MCF 10A (cell line): ENCODE measurements at places on chromosomes 6 and 20.

DNA sequence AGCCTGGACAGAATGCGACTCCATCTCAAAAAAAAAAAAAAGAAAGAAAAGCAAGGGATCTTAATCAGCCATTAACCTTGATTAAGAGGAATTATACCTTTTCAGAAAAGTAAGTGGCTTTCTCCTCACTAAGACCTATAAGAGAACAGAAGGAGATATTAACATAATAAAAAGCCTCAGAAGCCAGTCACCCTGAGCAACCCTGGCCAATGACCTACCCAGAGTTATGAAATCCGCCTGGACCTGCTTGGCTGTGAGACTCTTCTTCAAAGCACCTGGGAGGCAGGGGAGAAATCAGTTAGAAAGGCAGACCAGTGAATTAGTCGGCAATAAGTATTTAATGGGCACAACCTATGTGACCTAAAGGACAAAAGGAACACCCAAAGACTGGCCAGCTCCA, 32.7 kb upstream of the C20orf203 start:
- no peak for DNase-seq
- no peaks in the 10 kb centered on the region for H3K27me3 ChIP-seq
- no peak overlapping the region for H3K4me3 ChIP-seq

DNA sequence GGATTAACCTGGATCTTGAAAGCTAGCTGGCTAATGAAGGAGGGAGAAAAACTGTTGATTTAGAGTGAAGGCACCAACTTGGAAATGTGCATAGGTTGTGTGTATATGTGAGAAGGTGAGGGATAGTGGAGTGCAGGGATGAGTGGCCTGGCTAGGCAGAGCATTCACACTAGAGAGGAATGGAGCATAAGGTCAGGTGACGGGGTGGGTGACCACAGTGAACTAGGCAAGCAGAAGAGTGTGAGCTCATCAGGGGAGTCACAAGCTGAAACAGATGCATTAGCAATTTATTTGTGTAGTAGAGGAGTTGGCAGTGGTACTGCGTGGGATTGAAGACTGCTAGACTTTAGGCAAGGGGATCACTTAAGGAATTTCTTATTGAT, 10.5 kb downstream of the ANKRD66 start:
- no peaks in the 10 kb centered on the region for H3K4me1 ChIP-seq
- no peaks in the 10 kb centered on the region for H3K27me3 ChIP-seq
- no peaks in the 10 kb centered on the region for H3K36me3 ChIP-seq
- DNase-seq = no peak
- H3K27ac ChIP-seq = no peak overlapping the region

GRCh38 chr6:41503827-41504465, 42.2 kb upstream of the FOXP4 start:
- no peak overlapping the region for H3K27ac ChIP-seq
- H3K4me3 ChIP-seq = no peak overlapping the region
- DNase-seq = no peak
- H3K4me1 ChIP-seq = peaks cover 11% of the 10 kb centered on the region
- peaks cover 42% of the 10 kb centered on the region for H3K27me3 ChIP-seq
- H3K36me3 ChIP-seq = no peaks in the 10 kb centered on the region

DNA sequence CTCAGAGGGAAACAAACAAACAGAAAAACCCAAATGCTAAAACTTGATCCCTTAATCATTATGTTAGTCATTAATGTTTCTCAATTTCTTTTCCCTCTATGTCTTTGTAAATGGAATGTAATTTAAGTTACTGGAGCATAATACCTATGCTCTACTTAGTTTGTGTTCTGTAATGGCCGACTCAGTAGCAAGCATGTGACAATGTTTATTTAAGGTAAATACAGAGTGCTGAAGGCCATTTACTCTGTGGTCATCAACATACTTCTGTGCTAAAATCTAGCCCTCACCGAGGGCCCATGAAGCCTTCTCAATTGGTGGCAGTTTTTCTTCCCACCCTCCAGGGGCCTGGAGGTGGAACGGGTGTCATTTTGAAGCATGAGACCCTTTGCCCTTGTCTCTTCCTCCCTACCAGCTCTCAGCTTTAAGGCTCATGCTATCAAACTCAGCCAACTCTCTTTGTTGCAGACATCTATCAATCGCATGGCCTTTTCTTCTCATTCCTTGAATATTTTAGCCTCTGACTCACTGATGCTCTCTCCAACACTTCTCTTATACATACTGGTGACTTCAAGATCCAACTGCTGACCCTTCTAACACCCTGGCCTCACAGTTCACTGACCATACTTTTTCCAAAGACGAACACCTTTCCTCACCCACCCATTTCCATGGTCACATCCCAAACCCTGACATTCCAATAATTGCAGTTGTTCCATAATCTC, 48.2 kb downstream of the STX7 start:
- H3K27me3 ChIP-seq = no peaks in the 10 kb centered on the region
- no peaks in the 10 kb centered on the region for H3K4me1 ChIP-seq
- H3K36me3 ChIP-seq = peaks cover 61% of the 10 kb centered on the region
- no peak for DNase-seq
